Psoas muscle (tissue), 8 donors: ENCODE measurements at places on chromosomes 3 and 15. TPM values are rescaled to one million over a fixed set of nuclear protein-coding genes. Genes with fewer than 3 reads are reported as not detected.

Gene GRAMD2A
- total RNA-seq = not detected

Gene CLDN16
- total RNA-seq = not detected

Gene CERS3
- total RNA-seq = 0.49 TPM

Gene MED12L
- 2.6 TPM for total RNA-seq

Gene CFAP91
- 0.57 TPM for total RNA-seq

DNA sequence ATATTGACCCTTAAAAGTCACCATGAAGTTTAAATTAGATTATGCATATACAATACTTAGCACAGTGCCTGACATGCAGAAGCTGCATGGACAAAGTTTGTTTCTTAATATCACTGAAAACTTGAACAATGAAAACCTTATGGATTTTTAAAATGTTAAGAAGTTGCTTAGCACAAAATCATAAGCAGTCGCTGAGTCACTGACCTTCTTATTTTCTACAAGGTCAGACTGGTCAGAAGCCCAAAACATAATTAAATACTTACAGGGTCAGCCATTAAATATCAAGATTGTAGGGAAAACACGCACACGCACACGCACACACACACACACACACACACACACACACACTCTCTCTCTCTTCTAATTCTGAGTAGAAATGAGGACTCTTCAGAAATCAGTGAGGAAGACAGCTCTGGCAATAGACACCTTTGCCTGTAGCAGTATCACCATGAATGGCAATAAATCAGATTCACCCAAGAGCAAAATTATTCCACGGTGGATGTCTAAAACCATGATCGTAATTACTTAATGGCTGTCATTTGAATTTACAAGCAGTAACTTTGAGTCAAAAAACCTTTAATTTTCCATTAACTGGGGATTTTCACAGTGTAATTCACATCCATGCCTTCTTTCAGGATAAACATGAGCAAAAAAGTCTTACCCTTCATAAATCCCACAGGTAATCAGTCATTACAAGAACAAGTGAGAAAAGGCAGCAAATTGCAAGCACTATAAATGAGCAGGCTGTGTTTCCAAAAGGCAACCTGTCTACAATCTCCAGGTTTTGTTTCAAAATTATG lies 147.5 kb downstream of the OSBPL10 start:
- H3K36me3 ChIP-seq = no peaks in the 10 kb centered on the region
- H3K27me3 ChIP-seq = no peaks in the 10 kb centered on the region
- H3K4me1 ChIP-seq = no peaks in the 10 kb centered on the region

- peak overlapping the region; percentile 85 for H3K27ac ChIP-seq
- H3K27me3 ChIP-seq = no peaks in the 10 kb centered on the region
- peak overlapping the region; percentile 15 for H3K4me3 ChIP-seq
- DNase-seq = peak; percentile 68
These were observed 202.8 kb upstream of the BCL6 start for GRCh38 chr3:187947927-187948682.

DNA sequence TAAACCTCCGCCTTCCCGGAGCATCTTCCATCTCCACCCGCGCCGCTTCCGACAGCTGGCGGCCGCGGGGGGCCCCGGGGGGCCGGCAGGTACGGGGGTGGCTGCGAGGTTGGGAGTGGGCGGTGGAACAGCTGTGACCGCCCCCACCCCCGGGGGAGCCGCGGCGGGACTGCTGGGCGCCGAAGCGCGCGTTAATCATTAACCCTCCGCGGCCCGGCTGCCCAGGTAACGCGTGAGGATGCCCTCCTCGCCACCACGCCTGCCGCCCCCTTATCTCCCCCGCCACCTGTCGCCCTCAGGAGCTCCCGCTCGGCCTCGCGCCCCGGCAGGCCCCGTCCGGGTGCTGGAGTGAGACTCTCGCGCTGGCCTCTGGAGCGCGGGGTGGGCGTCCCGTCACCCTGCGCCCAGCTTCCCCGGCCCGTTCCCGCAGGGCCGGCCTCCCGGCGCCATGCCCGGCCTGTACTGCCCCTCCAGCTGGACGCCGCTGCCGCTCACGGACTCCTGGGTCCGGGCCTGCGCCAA lies 757 bp downstream of the VWA5B2 start:
- peaks cover 18% of the 10 kb centered on the region for H3K27me3 ChIP-seq
- no peak overlapping the region for H3K27ac ChIP-seq
- DNase-seq = no peak

- no peak for DNase-seq
- H3K36me3 ChIP-seq = peaks cover 8% of the 10 kb centered on the region
- no peak overlapping the region for H3K4me3 ChIP-seq
- H3K27me3 ChIP-seq = no peaks in the 10 kb centered on the region
- H3K27ac ChIP-seq = peak overlapping the region; percentile 56
- peaks cover 14% of the 10 kb centered on the region for H3K4me1 ChIP-seq
These were observed 2.1 kb upstream of the ANXA2 start for GRCh38 chr15:60399931-60400330.

DNA sequence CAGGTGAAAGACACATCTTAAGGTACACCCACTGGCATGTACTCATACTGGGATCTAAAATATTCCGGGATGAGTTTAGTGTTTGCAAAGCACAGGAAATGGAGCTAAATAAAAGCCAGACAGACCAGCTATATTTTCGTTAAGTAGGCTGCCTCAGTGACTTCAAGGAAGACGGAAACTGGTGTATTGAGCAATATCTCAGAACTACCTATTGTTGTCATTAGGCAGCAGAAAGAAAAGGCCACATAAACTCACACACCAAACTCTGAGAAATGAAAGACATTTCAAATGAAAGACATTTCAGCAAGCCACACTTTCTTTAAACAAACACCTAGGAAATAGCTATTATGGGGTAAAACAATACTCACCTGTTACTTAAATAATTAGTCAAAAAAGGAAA lies 761.7 kb upstream of the SEMA6D start:
- no peaks in the 10 kb centered on the region for H3K4me1 ChIP-seq
- H3K36me3 ChIP-seq = no peaks in the 10 kb centered on the region
- H3K27ac ChIP-seq = no peak overlapping the region
- no peak for DNase-seq
- no peaks in the 10 kb centered on the region for H3K27me3 ChIP-seq

DNA sequence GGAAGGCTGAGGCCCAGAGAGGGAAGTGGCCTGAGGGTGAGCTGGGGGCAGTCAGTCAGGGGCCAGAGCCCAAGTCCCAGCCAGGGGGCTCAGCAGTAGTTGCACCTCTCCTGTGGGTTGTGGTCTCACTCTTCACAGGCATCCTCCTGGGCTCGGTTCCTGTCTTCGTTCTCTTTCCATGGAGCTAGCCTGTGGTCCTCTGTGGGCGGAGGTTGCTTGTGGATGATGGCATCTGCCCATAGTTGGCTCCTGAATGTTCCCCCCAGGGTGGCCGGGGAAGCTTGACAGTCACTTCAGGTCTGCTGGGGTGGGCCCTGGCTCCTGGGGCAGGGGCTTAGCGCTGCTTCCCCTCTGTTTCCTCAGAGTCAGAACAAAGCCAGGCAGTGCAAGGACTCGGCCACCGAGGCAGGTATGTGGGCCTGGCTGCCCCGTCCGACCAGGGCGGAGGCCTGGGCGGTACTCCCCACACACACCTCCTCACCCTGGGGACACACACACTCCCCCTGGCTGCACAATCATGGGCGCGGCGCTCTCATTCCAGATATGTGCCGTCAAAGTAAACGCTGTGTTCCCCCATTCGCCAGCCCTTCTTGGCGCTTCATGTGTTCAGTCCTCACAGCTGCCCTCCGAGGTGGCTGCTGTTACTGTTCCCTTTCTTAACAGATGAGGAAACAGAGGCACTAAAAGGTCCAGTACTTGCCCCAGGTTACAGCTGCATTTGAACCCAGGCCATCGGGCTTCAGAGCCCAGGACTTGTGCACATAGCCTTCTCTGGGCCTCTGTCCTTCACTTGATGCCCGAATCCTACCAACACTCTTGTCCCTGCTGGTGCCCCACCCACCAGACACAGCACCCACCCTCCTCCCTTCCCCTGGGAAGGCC lies 34.5 kb downstream of the PSTPIP1 start:
- H3K4me3 ChIP-seq = no peak overlapping the region
- H3K27ac ChIP-seq = no peak overlapping the region
- H3K4me1 ChIP-seq = no peaks in the 10 kb centered on the region
- no peaks in the 10 kb centered on the region for H3K27me3 ChIP-seq
- DNase-seq = peak; percentile 35

DNA sequence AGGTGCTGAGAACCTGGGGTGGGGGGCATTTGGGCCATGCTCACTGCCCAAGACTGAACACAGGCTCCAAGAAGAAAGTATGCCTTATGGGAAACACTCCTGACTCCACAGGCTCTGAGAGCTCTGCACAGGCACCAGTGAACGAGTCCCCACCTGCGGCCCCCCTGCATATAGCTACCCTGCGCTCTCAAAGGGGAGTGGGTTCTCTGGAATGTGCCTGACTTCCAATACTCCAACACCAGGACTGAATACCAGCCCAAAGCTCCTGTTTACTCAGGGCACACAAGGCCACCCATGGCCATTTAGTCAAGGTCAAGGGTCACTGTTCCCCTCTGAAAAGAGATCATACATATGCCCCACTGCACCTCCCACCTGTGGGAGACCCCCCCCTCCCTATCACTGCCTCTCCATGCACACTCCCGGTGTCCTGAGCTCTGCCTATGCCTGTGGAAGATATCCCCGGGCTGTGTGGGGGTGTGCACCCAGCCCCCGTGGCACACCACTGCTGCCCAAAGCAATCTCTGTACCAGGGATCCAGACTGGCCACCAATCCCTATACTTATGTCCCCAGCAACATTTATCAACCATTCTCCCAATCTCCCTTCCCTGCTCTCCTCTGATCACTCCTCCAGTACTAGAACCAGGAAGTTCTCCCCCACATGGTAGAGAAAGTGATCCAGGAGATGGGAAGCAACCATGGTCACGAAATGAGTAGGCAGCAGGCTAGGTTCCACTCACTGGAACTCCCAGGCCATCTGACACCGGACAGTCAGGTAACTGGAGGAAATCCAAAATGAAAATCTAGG lies 1.5 kb upstream of the PLXNB1 start:
- H3K27ac ChIP-seq = no peak overlapping the region
- peaks cover 27% of the 10 kb centered on the region for H3K36me3 ChIP-seq
- peaks cover 4% of the 10 kb centered on the region for H3K4me1 ChIP-seq
- H3K27me3 ChIP-seq = peaks cover 2% of the 10 kb centered on the region
- no peak for DNase-seq
- no peak overlapping the region for H3K4me3 ChIP-seq

DNA sequence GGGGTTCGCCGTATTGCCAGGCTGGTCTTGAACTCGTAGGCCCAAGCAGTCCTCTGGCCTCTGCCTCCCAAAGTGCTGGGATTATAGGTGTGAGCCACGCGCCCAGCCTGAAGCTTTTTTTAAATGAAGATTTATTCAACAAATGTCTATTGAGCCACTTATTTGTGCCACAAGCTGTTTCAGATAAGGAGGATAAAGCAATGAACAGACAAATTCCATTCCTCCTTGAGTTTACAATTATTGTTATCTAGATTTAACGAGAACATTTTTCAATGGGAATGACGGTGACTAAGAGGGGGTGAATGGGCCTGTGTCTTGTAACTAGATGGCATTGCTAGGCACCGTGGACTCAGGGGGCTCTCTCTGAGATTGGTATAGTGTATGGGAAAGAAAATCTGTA lies 10.2 kb downstream of the PPARG start:
- H3K27me3 ChIP-seq = peaks cover 1% of the 10 kb centered on the region
- H3K27ac ChIP-seq = no peak overlapping the region
- no peaks in the 10 kb centered on the region for H3K4me1 ChIP-seq
- no peak overlapping the region for H3K4me3 ChIP-seq
- no peak for DNase-seq
